ENCODE measurements at places on chromosomes 11 and 22.

GRCh38 chr22:45878901-45879551, 97.9 kb downstream of the WNT7B start:
- no peak for DNase-seq

GRCh38 chr11:59574932-59575502, 40.6 kb downstream of the OSBP start:
- DNase-seq = no peak

DNA sequence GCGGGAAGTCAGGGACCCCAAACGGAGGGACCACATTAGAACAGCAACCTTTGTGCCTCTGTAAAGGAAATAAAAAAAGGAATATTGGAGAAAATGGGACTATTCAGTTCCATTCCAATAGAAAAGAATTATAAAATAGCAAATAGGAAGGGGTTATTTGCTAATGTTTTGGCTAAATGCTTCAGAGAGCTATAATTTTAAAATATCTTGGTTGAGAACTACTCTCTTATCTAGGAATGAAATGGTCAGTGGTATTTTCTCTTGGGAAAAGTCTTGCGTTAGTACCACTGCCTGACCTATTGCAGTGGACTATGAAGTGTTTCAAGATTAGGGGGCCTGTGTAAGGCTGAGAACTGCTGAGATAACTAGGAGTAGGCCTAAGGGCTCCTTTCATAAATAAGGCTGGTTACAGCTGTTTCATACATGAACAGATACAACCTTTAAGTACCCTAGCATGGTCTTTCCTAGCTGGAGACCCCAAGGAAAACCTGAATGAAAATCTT, 6.9 kb upstream of the WEE1 start:
- DNase-seq = no peak

- no peak for DNase-seq
Measured at GRCh38 chr22:39622881-39623367, 52.4 kb downstream of the CACNA1I start.

DNA sequence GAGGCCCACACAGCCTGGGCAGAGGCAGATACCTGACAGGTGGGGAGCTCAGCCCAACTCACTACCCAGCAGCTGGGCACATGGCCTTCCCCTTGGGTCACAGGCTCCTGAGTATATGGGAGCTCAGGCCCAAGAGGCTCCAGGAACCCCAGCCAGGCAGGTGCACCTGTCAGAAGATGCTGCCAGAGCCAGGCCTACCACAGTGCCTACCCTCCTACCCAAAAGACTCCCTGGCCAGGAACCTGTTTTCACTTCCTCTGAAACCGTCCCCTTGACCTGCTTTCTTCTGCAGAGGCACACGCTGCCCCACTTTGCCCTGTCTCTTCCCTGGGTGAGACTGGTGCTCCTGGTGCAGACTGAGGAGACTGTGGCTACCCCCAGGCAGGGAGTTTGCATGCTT, 2.9 kb downstream of the CHID1 start:
- DNase-seq = no peak

DNA sequence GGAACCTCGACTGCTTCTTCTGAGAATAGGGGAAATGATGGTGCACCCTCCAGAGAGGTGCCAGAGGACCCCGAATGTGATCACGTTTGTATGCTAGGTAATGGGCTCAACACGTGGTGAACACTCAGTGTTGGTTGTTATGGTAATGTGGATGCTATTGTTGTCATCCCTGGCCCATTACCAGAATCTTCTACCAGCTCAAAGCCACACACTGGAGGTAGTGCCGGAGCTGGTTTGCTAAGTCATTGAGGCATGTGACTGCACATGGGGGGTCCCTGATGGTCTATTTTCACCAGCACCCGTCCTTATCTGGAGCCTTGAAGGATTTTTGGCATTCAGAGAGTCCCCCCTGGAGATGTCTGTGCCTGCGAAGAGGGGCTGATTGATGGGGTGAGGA, 119.1 kb upstream of the CD82 start:
- DNase-seq = no peak

DNA sequence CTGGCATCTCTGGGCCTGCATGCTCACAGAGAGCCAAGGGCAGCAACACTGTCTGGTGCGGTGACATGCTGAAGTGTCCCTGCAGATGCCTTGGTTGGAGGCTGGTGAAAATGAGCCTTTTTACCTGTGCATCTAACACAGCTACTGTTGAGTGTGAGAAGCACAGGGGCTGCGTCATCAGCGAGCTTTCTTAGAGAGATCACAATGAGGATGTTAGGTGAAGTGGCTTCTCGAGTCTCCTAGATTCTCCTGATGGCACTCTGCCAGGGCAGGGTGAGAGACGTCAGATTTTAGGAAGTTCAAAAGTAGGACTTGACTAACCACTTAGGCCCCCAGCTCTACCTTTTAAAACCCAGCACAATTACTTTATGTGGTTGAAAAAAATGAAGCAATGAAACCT, 3.6 kb upstream of the SLC15A3 start:
- DNase-seq = no peak

- DNase-seq = no peak
Measured at GRCh38 chr11:129636926-129637325, 178.7 kb upstream of the TMEM45B start.

DNA sequence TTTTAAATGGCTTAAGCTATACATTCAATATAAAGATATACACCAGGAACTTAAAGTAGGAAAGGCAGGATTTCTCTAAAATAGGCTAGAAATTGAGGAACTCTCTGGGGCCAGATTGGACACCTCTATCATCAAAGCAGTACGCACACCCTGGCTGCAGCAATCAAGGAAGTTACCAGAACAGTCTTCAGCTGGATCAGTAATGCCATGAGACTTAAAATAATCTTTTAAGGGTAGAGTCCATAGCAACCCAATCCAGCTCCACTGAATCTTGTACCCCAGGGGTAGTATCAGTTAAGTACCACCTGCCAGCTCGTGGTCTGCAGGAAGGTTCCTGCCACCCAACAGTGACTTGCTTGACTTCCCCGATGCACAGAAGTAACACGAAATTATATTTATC, 3.0 kb downstream of the RDX start:
- no peak for DNase-seq

DNA sequence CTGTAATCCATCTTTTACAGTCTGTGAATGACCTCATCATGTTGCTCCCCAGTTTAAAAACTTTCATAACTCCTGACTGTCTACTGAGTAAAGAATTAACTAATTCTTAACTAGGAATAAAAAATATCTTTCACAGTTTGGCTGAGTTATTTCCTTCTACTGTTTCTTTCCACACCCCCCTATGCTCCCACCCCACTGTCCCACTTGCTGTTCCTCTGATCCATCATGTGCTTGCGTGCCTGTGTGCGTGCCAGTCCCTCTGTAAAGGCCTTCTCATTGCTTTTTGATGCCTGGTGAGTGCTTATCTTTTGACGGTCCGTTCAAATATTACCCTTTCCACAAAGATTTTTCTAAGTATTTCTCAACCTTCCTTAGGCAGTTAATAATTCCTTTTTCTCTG, 55.6 kb downstream of the ATG16L2 start:
- no peak for DNase-seq

GRCh38 chr11:29432719-29433325, 584.0 kb downstream of the KCNA4 start:
- DNase-seq = no peak

DNA sequence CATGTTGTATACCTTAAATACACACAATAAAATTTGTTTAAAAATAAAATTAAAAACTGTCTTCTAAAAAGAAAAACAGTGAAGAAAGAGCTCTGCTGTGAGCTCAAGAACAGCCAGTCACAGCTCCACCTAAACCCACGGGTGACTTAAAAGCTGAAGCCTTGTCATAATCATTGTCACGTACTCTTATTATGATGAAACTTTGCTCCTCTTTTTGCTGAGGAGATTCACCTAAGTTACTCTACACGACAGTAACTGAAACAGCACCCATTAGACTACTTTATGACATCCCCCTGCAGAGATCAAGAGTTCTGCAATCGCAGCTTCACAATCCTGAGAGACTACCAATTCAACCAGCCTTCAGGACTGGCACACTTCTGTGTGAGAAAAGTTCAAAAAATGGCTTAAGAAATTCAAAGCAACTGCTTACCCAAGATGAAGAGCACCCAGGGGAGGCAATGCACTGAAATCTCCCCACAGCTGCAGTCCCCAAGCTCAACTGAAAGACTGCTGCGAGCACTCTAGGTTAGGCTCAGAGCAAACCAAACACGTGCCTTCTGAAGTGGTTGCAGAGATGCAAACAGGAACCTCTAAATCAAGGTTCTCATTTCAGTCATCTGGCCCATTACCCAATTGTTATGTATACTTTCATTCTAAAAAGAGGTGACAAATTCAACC, at the start of gene JAML:
JAML (minus strand) TSS at position 501 of the 678 bp plus-strand sequence. CDS start 10,145 bp downstream, outside the sequence.
- no peak for DNase-seq

- no peak for DNase-seq
Measured at GRCh38 chr11:130787092-130787616, 129.1 kb downstream of the SNX19 start.

DNA sequence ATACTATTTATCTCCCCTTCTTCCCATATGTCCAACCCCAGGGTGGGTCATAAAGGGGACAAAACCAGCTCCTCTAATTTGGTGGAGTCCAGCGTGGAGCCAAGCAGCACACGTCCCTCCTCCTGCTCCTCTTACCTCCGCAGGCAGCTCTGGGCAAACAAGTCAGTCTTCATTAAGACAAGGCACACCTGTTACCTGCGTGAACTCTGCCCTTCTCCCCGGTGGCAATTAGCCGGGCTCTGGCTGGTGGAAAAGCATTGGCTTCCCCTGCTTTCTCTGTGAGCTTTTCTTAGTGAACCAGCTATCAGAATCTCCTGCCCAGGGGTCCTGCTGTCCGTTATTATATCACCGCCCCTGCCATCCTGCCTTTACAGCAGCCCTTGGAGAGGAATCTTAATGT, 418.7 kb upstream of the CADM1 start:
- DNase-seq = no peak

DNA sequence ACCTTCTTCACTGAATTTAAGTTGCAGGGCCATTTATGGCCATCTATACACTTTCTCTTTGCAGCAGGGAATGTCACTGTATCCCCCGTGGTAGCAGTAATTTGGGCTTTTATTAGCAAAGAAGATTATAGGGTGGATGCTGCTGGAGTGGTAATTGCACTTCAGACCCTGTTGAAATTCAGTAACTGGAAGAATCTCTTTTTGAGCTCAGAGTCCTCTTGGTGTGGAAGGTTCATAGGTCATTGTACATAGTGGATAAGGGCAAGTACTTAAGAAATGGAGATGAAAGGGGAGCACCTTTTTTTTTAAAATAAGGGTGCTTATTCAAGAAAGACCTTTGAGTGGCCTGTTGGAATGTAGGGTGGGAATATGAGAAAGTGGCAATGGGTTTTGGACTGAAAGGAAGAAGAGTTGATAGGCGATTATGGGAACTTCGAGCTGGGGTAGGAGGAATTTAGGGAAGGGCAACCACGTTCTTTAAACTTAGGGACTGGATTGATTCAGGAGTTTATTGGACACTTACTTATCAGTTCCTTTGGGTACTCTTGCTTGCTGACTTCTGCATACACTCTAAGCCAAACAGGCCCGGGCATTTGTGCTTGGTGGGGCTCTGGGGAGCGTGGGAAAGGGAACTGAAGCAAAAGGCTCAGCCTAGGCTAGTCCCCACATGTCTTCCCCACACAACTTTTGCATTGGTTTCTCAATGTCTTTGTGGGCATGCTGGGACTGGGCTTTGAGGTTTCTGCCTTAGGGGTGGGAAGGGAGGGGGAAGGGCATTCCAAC, 26.5 kb downstream of the CTNND1 start:
- DNase-seq = no peak

DNA sequence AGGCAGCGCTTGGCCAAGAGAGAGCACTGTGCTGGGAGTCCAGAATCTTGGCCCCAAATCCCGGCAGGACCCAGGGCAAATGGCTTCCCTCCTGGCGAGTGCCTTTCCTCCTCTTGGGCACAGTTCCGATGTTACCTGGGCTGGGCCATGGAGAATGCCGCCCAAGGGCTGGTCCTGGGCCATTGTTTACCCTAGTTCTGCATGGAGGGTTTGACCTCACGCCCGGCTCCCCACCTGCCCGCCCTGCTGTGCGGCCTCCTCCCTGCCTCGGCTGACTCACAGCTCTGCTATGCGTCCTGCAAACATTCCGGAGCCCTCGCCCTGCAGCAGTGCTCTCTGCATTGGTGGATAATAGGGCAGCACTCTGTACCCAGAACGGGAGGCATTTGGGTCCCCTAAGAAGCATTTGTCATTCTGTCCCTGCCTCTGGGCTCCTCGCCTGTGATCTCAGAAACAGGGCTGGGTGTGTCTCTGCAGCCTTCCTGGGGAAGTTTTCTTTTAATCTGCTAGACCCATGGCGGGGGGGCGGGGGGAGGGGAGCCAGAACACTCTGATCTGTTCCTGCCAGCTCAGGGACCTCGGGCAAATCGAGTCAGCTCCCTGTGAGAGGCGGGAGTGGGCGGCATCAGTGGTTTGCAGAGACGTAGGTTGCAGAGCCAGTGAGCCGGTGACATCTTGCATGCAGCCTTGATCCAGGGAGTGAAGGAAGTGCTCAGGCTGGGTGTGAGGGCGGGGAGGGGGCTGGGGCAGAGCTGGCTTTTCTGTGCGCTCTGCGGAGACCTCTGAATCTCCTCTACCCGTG, 32.9 kb upstream of the SMIM38 start:
- no peak for DNase-seq

- DNase-seq = no peak
Measured at GRCh38 chr11:35539781-35540281, 14.4 kb upstream of the PAMR1 start.

DNA sequence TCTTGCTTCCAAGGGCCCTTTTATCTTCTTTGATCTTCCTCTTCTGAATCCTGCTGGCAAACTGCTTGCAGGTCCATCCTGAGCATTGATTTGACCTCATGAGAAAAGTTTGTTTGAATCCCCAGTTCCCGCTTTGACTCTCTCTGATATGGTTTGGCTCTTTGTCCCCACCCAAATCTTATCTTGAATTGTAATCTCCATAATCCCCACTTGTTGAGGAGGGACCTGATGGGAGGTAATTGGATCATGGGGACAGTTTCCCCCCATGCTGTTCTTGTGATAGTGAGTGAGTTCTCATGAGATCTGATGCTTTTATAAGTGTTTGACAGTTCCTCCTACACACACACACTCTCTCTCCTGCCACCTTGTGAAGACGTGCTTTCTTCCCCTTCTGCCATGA, 126.6 kb upstream of the ARHGAP20 start:
- no peak for DNase-seq

GRCh38 chr22:31233001-31233400, 20.9 kb downstream of the LIMK2 start:
- no peak for DNase-seq

GRCh38 chr11:88206751-88207150, 31.5 kb upstream of the RAB38 start:
- DNase-seq = no peak

DNA sequence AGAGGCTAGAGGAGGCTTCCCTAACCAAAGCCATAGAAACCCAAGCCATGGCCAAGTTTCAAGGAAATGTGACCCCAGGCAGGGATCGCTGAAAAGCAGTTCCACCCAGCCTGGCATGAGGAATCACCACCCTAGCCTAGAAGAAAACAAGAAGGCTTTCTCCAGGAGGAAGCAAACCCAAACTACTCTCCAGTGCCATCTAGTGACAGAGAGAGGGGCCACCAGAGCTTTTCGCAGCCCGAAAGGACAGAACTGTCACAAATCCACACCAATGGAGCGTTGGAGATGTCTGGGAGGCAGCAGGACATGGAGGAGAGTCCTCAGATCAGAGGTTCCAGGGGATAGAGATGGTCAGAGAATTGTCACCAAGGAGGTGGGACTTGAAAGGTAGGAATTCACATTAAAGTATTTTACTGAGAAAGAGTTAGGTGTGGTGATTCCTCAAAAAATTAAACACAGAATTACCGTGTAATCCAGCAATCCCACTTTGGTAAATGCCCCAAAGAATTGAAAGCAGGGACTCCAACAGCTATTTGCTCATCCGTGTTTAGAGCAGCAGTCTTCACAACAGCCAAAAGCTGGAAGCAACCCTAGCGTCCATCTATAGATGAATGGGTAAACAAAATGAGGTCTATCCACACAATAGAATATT, 67.3 kb upstream of the NUP50 start:
- no peak for DNase-seq

- DNase-seq = no peak
Measured at GRCh38 chr22:25495285-25495684, 69.2 kb upstream of the GRK3 start.
